ENCODE measurements at places on chromosomes 1 and 21.
A peak's percentile ranks its signal among the peaks of the same experiment; 100 is the strongest.

GRCh38 chr1:234212764-234213657 lies 160.2 kb upstream of the COA6 start:
- no peak for DNase-seq

DNA sequence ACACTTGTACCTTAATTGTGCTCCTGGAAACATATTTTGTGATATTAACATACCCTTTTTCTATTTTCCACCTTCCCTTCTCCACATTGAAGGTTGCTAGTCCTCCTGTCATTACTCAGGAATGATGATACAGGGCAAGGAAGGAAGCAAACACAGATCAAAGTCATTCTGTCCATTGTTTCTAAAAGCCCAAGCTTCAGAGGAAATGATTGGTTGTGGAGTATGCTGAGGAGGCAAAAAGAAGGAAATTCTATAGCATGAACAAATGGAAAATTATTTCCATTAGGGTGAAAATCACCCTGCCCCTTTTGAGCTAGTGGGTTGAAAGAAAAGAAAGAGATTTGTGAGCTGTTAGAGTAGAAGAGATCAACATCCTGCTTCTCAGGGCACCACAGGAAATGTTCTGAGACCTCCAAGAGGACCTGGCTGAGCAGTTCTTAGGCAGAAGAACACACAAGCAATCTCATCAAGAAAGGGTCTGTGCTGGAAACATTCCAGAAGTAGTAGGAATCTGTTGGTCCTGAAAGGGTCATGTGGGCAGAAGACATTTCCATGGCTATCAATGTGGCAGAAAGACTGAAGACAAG lies 29.0 kb upstream of the PRRX1 start:
- DNase-seq, result no peak

DNA sequence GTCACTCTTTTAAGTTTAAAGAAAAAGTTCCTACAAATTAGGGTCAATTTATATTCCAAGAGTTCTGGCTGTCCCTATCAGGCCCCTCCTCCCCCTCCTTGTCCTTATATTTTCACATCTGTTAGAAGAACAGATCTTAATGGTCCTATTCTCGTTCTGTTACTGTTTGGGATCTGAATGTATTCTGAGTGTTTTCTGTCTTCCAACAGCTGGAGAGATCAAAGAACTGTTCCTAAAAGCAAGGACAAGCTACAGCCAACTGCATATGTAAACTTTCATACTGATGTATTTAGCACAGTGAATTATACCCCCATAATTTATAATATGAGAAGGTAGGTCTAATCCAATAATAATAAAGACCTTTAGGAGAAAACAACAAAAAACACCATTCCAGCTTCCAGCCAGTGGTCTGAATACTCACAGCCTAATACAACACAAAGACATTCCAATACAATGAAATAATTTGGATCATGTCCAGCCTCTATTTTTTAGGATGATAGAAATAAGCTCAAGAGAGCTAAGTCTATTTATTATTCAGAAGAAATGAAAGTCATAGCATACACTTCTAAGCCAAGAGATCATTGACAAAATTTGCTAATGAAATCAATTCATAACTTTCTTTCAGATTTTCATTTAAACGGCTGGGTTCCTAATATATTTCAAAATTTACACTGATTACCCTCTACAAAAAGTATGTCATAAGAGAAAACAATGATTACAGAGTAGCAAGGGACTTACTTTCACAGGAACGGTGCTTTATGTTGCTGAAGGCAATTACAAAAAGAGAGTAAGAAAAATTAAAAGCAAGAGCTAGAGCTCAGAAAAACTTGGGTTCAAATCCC lies 25.3 kb downstream of the WLS start:
- DNase-seq, result no peak

DNA sequence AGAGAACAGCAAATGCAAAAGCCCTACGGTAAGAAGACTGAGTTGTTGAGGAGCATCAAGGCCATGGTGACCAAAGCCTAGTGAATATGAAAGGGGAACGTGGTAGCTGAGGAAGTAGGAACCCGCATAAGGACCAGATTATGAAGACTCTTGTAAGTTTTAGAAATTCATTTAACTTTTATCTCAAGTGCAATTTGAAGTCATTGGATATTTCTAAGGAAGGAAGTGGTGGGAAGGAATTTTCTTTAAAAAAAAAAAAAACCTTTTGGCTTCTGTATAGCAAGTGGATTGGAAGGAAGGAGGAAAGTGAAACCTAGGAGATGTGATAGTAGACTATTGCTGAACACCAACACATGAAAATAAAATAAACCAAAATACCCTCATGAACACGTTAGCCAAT lies 119.0 kb downstream of the TNFSF18 start:
- no peak for DNase-seq

DNA sequence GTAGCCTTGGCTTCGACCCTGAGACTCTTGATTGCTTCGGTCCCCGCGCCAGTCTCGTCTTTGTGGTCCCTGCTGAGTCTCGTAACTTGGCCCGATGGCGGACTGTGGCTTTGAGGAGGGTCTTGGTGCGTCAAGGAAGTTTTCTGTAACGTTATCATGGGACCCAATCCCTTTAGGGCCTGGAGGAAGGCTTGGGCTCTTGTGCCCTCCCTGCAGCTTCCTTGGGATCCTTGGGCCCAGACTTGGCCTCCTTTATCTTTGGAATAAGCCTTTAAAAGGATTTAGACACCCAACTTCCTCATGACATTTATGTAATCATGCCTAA lies 371 bp downstream of the ZMPSTE24 start:
- DNase-seq, result no peak

DNA sequence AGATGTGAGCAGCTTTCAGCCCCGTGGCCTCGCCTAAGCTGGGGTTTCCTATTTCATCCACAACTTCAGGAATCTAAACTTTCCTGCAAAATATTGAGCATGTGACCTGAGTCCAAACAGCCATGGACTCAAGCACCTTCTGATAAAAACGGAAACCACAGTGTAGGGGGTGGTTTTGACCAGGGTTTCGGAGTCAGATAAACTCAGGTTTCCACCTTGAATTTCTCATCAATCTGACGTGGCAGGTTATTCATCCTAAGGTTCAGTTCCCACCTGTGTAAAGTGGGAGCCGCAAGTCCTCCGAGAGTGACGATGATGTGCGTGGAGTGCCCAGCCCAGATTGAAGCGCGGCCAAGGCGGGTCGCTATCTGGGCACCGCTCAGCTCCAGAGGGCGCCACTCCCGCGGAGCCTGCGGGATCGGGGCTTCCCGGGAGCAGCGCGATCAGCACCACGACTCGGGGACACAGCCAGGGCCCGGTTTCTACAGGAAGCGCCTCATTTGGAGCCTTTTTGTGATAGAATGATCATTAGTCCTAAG lies 871 bp upstream of the ETS2 start:
- DNase-seq, result peak; percentile 86

GRCh38 chr21:45140346-45140940 lies 66.1 kb downstream of the ADARB1 start:
- DNase-seq, result peak; percentile 81

GRCh38 chr1:94755675-94756074 lies 64.5 kb upstream of the SLC44A3 start:
- DNase-seq, result no peak

DNA sequence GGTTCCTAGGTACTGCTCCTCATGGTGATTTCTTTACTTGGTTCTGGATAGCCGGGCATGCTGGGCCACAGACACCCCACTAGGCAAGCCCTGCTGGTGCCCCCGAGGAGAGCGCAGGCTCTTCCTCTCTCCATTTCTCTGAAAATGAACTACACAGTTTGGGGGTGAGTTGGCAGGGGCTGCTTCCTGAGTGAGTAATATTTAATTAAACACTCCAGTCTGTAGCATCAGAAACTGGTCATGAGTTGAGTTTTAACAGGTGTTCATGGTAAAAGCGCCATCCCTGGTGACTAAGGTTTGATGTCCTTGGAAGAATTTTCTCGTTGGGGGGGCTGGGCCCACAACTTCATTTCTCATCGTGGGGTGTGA lies 1.7 kb downstream of the SPSB1 start:
- DNase-seq, result no peak

GRCh38 chr1:118995312-118996016 lies 7.3 kb upstream of the TBX15 start:
- no peak for DNase-seq

GRCh38 chr1:86282611-86283010 lies 113.5 kb downstream of the ODF2L start:
- no peak for DNase-seq

- DNase-seq, result no peak
Measured at GRCh38 chr21:21028275-21028820, 30.1 kb downstream of the NCAM2 start.

GRCh38 chr1:188499690-188500089 lies 1670.9 kb downstream of the PLA2G4A start:
- no peak for DNase-seq

DNA sequence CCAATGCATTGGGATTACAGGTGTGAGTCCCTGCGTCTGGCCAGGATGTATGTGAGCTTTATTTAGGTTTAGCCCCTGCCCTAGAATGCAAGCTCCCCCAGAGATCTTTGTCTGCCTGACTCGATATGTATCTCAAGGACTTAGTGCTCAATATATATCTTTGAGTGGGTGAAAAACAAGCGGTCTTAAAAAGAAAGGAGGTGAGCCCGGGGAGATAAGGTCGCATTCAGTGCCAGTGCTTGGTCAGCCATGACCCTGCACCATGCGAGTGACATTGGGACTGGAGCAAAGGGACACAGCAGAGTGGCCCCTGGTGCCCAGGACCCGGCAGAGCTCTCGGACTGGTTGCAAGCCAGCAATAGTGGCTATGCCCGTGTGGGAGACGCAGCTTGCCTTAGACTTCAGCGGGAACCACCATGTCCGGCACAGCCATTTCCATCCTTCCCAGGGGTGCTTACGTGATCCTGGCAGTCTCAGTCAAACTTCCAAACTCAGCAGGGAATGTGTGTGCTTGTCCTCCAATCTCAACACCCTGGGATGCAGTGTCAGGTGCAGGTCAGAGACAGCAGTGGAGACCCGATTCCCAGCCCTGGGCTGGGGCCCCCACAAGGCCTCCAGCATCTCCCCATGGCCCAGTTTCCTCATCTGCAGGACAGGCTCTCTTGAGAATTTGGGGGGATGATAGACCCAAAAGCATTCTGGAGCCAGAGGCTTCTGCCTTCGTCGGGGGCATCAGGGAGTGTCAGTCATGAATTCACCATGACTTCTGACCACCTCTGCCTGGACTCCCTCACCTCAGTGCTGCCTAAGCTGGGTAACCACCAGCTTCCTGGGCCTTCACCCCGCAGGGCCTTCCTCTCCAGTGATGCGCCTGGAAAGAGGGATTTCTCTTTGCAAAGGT lies 1.8 kb downstream of the MX2 start:
- peak; percentile 34 for DNase-seq

GRCh38 chr1:205077934-205078311 lies 6.3 kb downstream of the TMEM81 start:
- no peak for DNase-seq

Data from Peyer's patch (tissue), 4 donors.